ENCODE measurements at places on chromosomes 4 and X.
A peak's percentile ranks its signal among the peaks of the same experiment; 100 is the strongest.

DNA sequence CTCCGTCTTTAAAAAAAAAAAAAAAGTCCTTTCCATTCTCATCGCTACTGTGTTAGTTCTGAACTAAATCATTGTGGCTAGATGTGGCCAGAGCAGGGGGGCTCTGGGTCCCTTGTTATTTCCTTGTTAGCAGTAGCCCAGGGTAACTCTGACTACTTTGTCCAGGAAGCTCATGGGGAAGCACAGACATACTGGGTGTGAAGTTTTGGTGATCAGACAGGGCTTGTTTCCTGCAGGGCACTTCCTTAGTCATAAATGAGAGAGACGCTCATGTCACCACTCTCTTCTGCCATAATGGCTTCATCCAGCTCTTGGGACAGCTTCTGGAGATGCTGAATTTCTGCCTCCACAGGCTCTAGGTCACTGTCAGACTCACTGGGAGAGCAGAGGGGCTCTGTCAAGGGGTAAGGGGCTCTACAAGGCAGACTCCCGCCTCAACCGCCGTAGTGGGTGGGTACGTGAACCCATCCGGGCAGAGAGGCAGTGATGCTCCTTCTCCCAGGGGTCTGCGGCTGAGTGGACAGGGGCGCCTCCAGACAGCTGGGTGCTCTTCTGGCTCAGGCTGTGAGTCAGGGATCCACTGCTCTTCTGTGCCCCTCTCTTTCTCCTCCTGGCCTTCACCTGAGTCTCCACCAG is 12.9 kb downstream of the STIM2 start:
- DNase-seq = peak; percentile 16

GRCh38 chr4:104571341-104571740 is 76.6 kb upstream of the CXXC4 start:
- DNase-seq = no peak

DNA sequence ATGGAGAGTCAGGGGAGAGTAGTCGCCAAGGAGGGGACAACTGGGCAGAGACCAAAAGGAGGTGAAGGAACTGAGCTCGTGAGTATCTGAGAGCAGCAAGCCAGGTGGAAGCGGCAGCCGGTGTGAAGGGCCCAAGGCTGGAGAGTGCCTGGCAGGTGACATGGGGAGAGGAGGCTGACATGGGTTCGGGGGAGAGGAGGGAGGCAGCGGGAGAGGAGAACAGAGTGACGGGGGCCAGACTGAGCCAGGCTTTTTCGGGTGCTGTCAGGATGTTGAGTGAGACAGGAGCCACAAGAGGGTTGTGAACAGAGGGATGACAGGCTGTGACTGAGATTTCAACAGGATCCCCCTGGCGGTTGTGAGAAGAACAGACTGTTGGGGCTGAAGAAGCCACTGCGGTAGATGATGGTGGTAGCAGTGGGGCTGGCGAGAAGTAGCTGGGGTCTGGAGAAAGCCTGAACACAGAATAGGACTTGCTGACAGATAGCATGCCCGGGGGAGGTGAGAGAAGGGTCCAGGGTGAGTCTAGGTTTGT is 5.7 kb downstream of the ELK1 start:
- DNase-seq = no peak

GRCh38 chr4:18934197-18934596 is 912.6 kb upstream of the LCORL start:
- no peak for DNase-seq

GRCh38 chrX:56068274-56068758 is 163.8 kb upstream of the KLF8 start:
- DNase-seq = no peak

DNA sequence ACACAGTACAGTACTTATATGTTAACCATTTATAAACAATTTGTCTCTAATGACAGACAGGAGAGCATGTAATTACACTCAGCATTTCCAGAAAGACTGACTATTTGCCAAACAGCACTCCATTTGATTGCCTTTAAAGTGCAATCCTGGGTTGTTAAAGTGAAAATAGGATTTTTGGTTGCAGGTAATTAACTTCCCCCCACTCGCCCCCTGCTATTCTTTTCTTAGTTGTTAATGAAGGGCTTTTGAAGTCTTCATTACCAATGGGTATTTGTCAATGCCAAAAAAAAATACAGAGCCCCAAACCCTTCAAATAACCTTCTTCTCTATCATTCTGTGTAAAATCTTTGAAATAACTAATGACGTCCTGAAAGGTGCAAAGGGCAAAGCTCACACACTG is 825.6 kb downstream of the STPG2 start:
- DNase-seq = no peak

GRCh38 chr4:169621731-169622492 is 1.5 kb downstream of the CLCN3 start:
- DNase-seq = no peak

GRCh38 chr4:2691952-2692435 is 64.1 kb downstream of the TNIP2 start:
- DNase-seq = no peak

- DNase-seq = no peak
Observed at GRCh38 chr4:73703320-73703719, 37.0 kb upstream of the CXCL8 start.

DNA sequence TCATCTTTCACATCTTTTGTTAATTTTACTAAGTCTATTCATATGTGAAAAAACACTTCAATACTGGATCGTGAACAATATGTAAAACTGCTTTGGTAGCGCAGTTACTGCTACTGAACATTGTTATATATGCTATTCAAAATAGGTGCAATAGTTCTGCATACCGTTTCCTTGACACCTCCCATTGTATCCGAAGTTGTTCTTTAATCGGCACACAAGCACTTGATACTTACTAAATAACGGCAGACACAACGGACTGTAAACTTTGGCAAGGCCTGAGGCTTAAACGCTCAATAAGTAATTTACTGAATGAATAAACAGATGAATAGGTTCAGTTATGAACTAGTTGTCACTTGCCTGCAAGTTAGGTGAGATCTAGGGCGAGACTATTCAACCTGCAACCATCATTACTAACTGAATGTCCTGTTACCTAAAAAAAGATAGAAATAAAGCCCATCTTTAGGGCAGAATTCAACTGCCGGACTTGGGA is 620 bp downstream of the ANAPC10 start:
- DNase-seq = no peak

DNA sequence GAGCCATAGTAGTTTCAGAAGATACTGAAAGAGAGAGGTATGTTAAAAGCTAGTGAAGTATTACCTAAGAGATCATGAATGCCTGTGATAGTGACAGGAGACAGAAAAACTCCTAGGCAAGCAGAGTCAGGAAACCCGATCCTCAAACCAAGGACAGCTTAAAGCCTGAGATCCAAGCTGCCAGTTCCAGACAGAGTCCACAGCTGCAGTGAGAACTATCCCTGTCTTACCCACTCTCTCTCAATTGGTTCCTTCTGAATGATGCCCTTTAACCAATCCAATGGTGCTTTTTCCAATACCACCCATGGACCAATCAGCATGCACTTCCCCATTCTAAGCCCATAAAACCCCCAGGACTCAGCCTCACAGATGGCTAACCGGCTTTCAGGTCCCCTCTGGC is 90.4 kb upstream of the PCDH10 start:
- no peak for DNase-seq

GRCh38 chr4:80365928-80366327 is 30.4 kb downstream of the CFAP299 start:
- peak; percentile 25 for DNase-seq

DNA sequence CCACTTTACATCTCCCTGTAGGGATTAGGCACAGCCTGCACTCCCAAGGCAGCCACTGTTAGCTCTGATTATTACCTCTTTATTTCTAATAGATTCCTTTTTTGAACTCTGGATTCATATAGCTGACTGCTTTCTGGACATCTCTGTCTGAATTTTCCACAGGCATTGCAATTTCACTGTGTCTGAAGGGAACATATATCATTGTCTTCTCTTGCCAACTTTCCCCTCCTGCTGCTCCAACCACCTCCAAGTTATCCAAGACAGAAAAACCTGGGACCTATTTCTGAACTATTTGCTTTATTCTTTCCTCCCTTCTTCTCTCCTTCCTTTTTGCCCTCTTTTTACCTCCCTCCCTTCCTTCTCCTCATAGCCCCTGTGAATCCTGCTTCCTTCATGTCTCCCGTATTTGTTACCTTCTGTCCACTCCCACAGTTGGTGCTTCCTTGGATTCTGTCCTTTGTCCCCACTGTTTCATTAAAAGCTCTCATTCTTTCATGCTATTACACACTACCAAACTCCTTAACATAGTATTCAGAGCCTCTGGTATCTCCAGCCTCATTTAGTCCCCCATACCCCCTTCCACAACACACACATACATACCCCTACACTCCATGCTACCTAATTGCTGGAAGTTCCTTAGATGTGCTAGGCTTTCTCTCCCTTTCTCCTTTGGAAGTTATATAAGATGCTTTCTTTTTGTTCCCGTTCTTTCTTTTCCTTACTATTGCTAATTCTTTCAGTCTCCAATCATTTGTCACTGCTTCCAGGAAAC is 34.7 kb downstream of the FGF2 start:
- DNase-seq = no peak

GRCh38 chrX:45749375-45749774 is 548.7 kb upstream of the DIPK2B start:
- DNase-seq = no peak

DNA sequence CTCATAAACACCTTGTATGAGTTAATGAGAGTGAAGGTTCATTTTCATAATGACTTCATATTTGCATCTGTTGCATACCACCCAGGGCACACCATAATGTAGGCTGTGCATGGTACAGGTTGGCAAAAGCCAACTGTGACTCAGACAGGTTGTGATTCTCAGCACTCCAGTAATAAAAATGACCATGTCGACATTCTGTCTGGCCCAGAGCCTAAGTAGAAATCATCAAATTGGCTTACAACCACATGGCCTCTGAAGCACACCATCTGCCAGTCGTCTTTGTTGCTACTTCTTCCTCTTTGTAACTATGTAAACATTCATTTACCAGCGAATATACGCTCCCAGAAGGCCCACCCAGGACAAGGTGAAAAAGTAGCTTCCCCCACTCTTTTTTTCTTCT is 459.5 kb downstream of the GASK1B start:
- DNase-seq = no peak

- no peak for DNase-seq
Observed at GRCh38 chr4:119872371-119873016, 194.2 kb downstream of the MAD2L1 start.

DNA sequence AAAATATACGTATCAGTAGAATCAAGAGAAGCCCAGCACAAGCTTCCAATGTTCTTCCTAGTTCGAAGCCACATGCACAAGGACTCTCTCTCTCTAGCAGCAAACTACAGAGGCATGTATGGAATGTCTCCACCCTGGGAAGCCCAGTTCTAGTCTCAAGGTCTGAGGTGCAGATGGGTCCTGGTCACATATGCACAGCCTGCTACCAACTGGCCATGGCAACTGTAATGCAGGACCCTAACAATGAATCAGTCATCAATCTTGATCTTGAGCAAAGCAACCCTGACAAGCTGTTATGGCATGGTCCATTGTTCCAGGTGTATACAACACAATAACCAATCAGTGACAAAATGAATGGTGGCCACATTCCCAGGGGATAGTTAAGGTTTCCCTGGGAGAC is 55.8 kb downstream of the MBNL3 start:
- DNase-seq = no peak

- no peak for DNase-seq
Observed at GRCh38 chrX:100647095-100647494, 3.1 kb downstream of the SRPX2 start.

- DNase-seq = no peak
Observed at GRCh38 chrX:9848718-9849479, 62.7 kb downstream of the SHROOM2 start.

DNA sequence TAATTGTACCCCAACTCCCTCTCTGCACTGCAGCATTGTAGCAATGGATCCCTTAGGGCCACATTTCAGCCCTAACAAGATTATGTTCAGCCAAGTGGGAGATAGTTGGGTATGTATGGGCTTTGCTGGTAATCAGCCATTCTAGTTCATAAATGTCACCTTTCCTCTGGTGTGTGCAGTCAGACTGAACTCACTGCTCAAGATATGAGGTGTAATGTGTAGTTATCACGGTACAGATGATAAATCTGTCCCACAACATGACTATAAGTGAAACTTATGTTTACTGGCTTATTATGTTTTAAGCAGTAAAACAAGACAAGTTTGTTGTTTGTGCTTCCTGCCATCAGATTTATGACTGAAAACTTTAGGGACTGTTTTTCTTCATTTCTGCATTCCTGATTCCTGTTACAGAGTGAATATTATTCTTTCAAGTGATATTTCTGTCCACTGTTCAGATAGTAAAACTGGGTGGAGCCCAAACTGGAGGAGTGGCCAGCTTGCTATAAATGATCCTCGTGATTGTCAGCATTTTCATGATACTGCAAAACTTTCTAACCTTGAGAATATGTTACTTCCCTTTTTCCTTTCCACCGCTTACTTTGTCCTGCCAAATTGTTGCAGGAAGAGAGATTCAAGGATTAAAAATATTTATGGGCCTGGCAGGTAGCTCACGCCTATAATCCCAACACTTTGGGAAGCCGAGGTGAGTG is 44.9 kb downstream of the ANAPC4 start:
- no peak for DNase-seq

- no peak for DNase-seq
Observed at GRCh38 chr4:76897536-76898384, at the start of gene SOWAHB. SOWAHB (minus strand) TSS chr4:76898144; CDS start chr4:76897849, 295 bp downstream.

GRCh38 chrX:104972737-104973136 is 247.8 kb downstream of the TEX13A start:
- no peak for DNase-seq

GRCh38 chr4:181278941-181279340 is 964.3 kb upstream of the TENM3 start:
- DNase-seq = no peak

DNA sequence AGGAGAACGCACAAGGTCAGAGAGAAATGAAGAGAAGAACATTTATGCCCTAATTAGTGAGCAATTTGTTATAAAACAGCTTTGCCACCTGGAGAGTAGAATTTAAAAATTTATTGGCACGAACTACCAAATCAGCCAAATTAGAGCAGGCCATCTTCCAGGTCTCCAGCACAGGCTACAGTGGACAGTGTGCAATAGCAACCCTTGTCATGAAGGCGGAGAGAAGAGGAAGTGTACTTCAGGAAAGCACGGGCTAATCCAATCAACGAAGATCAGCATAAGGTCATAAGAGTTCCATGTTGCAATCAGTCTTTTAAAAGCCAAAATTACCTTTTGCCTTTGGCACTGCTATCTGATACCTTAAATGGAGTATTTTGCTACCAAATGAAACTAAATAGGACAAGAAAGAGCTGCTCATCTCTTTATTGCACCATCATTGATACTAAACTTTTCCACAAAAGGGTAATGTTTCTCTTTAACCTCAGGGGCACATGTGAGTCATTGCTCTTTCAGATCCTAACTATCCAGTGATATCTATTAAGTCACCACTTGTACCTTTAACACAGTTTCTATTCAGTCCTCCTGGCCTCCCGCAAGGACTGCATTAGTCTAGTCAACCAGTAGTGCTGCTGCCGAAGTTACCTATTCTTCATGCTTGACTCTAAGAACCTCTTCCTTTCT is 19.9 kb downstream of the ANK2 start:
- no peak for DNase-seq

DNA sequence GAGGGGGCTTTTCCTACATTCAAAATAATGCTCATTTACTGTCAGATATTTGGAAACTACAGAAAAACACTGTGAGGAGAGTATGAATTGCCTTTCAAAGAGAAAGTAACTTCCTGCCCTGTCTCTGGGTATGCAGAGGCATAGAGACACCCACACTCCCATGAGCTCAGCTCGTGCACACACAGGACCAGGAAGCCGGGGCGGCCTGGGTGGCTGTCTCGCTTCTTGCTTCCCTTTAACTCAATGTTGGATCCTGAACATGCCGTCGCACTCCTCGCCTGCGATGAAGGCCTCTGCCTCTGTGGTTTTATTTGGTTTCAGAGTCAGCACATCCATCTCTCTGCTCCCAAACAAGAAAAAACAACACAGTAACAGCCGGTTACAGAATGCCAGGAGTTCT is 40.1 kb upstream of the GPR78 start:
- DNase-seq = no peak

Data from KG1 (cell line).